ENCODE measurements at places on chromosomes 4 and X.
A peak's percentile ranks its signal among the peaks of the same experiment; 100 is the strongest.

- no peak for DNase-seq
Measured at GRCh38 chr4:185142564-185142911, 528 bp upstream of the SLC25A4 start.

GRCh38 chr4:22607382-22607781, 85.4 kb upstream of the GBA3 start:
- peak; percentile 4 for DNase-seq

DNA sequence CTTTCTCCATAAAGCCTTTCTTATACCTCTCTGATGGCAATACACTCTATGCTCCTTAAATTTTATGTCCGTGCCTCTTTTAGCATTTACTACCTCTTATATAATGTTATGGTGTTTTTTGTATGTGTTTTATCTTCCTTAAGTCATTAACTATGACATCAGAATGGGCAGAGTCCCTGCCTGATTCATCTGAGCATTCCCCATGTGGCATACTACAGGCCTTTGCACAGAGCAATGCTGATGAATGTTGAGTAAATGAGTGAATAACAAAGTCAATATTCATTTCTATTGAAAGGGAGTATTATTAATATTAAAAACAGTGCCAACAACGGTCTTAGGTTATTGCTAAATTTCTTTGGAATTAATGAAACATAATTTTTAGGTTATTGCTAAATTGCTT, 18.8 kb upstream of the RPS6KA3 start:
- peak; percentile 65 for DNase-seq

- DNase-seq, result no peak
Measured at GRCh38 chrX:78327370-78328086, at the start of gene CYSLTR1. Gene CYSLTR1, minus strand, starts transcription at chrX:78327611. Its CDS starts 53,865 bp downstream, at chrX:78273746.

DNA sequence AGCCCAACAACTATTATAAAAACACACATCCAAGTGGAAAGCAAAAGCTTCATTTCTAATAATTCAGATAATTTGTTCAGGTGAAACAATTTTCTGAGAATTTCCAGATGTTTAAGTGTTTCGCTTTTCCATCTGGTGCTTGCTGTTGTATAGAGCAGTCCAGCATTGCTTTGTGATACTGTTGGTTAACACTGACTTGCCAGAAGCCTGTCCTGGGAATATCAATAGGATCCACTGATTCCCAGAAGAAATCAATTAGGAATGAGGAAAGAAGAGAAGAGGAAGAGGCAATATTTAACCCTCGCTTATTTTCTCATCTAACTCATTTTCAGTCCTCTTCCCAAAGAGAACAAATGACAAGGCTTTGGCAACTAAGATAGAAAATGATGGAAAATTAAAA, 94.9 kb upstream of the DDIT4L start:
- no peak for DNase-seq

DNA sequence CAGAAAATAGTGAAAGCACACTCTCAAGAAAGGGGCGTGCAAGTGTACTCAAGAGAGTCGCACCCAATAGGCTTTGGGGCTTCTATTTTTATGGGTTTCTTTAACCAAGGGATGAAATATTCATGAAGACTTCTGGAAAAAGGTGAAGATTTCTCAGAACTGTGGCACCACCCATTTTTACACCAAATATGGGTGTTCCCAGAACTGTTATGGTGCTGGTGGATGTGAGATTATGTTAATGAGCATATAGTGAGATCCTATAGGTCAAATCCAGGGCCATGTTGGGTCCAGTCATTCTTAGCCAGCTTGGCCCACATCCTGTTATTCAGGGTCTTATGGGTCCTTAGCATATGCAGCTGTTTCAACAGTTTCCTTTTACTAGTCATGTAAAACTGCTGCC, 61.0 kb upstream of the SMIM10 start:
- no peak for DNase-seq

DNA sequence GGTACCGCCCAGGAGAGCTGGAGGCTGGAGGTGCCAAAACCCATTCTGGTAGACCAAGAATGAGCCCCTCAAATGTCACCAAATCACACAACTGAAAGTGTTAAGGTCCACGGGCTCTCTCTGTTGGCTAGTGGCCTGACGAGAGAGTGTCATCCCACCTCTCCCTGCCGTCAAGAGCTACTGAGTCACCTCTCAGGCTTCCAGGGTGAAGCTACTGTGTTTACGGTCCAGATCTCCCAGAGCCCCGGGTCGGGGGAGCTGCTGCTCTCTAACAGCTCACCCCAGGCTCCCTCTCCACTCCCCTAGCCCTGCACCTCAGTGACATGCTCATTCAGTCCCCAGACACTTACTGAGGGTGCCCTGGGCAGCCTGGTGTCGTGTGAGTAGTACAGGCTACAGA, 59.2 kb downstream of the ADGRG2 start:
- DNase-seq, result no peak

GRCh38 chr4:112706840-112707207, 69.9 kb downstream of the LARP7 start:
- no peak for DNase-seq

DNA sequence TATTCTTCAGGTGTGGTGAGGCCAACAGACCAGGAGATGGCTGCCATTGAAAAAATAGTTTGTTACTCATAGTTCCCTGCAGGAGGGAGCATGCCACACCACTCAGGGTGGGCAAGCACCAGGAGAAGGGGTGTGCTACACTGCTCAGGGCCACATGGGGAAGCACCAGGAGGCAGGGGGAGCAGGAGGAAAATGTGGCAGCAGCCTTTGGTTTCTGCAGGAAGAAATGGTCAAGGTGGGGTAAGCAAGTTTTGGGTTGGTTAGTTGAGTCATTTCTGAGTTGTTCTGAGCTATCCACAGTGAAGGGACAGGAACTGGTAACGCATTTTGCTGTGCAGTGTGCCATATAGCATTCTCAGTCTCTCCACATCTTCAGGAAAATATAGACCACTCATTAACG, 23.8 kb downstream of the FGFBP1 start:
- no peak for DNase-seq

- no peak for DNase-seq
Measured at GRCh38 chr4:173386751-173387150, 12.2 kb downstream of the SCRG1 start.

DNA sequence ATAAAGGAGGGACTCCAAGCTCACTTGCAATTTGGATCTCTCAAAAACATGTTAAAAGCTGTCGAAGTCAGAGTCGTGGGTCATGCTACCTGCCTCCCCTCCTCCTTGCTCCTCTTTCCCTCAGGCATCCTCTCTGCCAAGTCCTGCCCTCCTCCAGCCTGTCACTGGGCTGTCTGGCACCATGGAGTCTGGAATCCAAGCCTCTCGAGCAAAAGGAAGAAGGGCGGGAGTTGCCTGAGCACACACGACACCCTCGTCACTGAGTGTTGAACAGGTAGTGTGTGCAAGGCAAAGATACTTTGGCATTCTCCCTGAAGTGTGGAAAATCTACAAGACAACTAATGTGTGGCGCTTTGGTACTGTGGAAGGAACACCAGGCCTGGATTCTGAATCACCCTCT, 62.2 kb downstream of the HAUS3 start:
- no peak for DNase-seq

- peak; percentile 47 for DNase-seq
Measured at GRCh38 chr4:122921971-122922876, at the start of gene NUDT6. Gene NUDT6, minus strand, starts transcription at chr4:122922597. Its CDS starts 25 bp downstream, at chr4:122922572.

DNA sequence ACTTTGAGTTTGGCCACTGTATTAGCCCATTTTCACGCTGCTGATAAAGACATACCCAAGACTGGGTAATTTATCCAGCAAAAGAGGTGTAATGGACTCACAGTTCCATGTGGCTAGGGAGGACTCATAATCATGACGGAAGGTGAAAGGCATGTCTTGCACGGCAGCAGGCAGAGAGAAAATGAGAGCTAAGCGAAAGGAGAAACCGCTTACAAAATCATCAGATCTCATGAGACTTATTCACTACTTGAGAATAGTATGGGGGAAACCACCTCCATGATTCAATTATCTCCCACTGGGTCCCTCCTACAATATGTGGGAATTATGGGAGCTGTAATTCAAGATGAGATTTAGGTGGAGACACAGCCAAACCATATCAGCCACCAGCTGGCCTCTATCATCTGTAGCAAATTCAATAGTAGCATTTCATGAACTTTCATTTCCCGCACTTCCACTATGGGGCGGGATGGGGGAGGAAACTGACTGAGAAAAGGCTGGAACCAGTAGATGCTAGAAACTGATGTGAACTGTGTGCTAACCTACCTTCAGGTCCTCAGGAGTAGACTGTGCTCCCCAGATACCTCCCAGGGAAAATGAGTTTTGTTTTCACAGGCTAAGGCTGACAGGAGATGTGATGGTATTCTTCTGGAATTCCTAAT, 35.3 kb upstream of the LGI2 start:
- DNase-seq, result peak; percentile 9
